ENCODE measurements at places on chromosomes 7 and 10. TPM values are rescaled to one million over a fixed set of nuclear protein-coding genes. Genes with fewer than 3 reads are reported as not detected.

DNA sequence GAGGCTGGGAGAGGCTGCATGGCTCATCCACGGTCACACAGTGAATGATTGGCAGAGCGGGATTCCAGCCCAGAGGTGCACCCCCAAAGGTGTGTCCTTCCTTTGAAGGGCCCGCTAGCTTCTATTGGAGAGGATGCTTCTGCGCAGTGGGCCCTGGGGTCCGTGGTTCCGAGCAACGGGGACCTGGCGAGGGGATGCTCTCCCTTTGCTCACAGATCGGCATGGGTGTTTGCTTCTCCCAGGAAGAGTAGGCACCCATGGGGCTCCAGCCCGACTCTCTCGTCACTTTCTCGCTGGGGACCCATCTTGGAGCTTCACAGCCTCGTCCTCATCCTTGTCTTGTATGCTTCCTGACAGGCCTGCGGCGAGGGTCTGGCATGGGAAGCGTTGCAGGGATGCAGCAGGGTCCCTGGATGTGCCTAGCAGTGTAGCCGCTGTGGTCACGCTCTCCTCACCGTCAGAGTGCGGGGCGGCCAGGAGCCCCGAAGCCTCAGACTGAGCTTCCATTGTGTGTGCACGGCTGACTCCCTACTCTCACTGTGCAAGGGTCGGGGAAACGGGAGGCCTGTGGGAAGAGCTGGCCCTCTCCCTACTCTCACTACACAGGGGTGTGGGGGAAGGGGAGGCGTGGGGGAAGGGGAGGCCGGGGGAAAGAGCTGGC, 538.5 kb upstream of the FOXK1 start:
- no peak for DNase-seq

DNA sequence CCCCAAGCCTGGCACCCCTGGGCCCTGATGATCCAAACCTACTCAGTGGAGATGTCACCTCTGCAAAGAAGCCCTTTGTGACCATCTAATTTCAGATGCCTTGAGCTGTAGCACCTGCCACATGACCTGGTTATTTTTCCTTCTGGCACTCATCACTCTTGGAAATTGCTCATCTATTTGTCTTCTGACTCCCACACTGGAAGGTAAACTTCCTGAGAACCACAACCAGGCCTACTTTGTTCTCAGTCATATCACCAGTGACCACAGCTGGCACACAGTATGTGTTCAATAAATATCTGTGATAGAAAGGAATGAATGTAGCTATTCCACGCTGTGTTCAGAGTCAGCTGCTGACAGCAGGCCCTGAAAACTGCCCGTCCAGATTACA, 97.1 kb downstream of the SH3PXD2A start:
- DNase-seq: peak; percentile 66

DNA sequence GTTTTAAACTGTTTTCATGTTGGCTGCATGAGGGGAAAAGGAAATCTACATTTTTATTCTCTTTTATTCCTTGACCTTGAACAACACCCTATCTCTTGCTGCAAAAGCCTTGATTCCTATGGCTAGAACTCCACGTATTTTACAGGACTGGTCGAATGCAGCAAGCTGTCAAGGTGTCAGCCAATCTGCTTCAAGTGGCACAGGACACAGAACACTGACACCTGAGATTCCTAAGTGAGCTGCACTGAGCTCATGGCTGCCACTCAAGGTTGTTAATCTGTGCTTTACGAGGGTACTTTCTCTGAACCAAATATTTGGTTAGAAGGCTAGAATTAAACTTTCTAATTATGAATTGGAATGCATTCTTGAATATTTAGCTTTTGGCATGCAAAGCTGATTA, 349.7 kb upstream of the COBL start:
- no peak for DNase-seq

GRCh38 chr7:139718859-139719258, 58.9 kb downstream of the HIPK2 start:
- no peak for DNase-seq

- no peak for DNase-seq
Observed at GRCh38 chr10:131445623-131446022, 134.1 kb upstream of the TCERG1L start.

DNA sequence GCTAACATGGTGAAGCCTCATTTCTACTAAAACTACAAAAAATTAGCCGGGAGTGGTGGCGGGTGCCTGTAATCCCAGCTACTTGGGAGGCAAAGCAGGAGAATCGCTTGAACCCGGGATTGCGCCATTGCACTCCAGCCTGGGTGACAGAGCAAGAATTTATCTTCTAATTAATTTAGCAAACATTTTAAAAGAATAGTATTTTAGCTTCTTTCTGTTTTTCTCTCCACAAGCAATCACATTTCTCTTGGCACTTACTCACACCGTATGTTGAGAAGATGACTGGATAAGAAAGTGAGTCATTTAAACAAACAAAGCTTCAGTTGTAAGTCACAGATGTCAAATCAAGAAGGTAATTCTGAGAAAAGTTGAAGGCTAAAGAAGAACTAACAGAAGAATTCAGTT, 264.0 kb downstream of the ARL4A start:
- DNase-seq: no peak

Gene TUBAL3
- 0.07 TPM for total RNA-seq

Gene CHN2
- 28.6 TPM for total RNA-seq

Gene GRM3
- total RNA-seq: not detected

- DNase-seq: no peak
Observed at GRCh38 chr7:94012746-94013145, 8.6 kb upstream of the BET1 start.

DNA sequence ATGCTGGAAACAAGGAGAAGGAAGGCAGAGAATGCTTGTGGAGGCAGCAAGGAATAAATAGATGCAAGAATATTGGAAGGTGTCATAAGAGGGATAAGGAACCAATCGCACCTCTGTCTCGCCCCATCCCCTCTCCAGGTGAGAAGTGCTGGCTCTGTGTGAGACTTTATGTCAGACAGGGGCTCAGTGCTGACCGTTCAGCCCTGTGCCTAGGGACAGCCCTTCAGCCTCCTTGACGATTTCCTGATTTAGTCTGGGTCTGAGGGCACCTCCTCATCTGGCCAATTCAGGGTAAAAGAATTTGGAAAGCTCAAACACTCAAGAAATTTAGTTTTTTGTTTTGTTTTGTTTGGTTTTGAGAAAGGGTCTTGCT, 54.9 kb downstream of the FAM241B start:
- DNase-seq: no peak

DNA sequence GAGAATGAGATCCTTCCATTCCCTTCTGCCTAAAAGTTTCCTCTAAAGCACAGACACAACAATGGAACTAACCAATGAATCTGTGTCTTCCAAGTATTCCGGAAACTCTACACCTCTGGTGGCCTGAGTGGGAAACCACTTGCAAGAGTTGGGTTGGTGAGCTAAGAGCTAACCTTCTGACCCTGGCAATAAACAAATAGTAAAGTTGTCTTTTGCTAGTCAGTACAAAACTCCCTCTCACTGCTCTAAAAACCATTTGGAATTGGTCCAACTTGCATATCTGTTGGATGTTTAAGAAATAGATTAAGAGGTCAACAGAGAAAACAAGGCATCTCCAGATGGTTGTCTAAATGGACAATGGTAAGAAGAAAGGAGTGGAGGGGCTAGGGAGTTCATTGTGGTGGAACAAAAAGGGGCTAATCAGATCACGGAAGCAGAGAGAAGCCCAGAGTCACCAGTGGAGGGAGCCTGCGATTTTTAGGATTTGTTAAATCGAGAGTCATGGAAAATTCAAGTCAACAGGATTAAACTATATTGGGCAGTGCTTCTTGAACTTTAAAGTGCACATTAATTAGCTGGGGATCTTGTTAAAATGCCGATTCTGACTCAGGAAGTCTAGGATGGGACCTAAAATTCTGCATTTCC, 192.3 kb downstream of the EVX1 start:
- no peak for DNase-seq

- no peak for DNase-seq
Observed at GRCh38 chr10:4691301-4691700, 134.7 kb upstream of the AKR1E2 start.

DNA sequence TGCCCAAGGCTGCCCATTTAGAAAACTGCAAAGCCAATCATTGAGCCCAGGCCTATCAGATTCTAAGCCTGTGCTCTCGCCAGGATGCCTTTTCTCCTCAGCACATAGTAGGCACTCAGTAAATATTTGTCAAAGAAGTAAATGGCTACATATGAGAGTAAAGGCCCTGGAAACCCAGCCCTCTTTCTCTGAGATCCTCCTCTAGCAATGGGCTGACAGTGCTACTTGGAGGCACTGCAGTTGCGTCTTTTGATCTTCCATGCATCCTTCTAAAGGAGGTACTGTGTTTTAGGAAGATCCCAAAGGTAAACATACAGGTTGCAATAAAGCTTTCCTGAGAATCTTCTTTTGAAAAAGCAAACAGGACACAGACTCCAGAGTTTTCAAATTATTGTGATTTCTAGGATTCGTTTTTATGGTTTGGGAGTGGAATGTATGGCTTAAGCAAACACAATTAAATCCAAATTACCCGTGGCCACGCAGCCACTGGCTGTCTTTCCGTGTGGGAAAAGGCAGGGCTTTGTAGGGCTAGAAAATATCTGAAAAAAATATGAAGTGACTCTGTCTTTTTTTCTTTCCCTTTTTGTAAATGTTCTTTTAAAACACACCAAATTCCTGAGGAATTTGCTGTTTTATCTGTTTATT, 151.3 kb upstream of the BMPER start:
- no peak for DNase-seq

DNA sequence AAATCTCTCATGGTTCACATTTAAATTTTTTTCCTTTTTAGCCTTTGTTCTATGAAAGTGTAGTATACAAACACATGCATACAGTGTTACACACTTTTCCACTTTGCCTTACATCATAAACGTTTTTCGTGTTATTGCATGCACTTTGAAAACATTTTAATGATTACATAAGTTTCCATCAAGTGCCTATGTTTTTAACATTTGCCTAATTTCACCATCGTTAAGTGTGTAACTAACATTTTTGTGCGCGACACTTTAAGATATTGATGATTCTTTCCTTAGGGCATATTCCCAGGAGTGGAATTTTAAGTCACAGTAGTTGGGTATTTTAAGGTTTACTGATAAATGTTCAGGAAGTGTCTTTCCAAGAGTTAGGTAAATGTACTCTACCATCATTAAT, 1.5 kb upstream of the FRAT2 start:
- DNase-seq: no peak

GRCh38 chr10:125136087-125136486, 24.3 kb downstream of the CTBP2 start:
- no peak for DNase-seq

DNA sequence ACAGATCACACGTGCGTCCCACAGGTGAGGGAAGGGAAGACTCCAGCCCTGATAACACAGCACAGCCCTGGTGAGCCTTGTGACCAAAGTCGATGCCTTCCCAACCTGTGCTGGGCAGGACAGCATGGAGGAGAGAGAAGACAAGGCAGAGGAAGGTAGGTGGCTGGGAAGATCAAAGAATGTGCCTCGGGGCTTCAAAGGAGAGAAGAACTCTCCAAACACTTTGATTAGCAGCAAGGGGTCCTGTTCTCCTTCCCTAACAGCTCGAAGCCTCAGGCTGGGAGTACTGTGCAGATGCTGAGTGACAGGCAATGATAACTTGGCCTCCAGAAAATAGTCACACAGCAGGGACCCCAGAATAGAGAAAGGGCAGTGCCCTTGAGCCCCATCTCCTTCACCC, 288.5 kb downstream of the TCERG1L start:
- DNase-seq: no peak

Gene PIK3AP1
- total RNA-seq: 18.5 TPM

Gene NPY4R2
- total RNA-seq: not detected

GRCh38 chr7:98956469-98956868, 78.1 kb downstream of the TRRAP start:
- no peak for DNase-seq

DNA sequence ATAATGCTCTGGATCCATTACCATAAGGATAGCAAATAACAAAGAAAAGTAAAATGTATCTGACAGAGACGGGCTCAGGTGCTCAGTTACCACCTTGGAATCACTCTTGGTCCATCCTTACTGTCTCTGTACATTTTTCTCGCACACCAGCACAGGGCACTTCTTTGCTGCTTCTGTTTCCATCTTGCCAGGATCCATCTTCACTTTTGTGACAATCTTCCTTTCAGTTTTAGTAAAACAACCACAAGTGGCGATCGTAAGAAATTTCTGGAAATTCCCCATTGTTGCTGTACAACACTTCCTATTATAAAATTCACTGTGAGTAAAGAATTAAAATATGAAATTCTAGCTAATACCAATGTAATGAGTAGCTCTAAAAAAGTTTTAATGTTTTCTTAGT, 695.5 kb downstream of the GRM8 start:
- no peak for DNase-seq

Gene VSTM4
- total RNA-seq: not detected

Gene NANOS1
- total RNA-seq: 1.7 TPM

Gene RNF133
- total RNA-seq: 1.00 TPM

DNA sequence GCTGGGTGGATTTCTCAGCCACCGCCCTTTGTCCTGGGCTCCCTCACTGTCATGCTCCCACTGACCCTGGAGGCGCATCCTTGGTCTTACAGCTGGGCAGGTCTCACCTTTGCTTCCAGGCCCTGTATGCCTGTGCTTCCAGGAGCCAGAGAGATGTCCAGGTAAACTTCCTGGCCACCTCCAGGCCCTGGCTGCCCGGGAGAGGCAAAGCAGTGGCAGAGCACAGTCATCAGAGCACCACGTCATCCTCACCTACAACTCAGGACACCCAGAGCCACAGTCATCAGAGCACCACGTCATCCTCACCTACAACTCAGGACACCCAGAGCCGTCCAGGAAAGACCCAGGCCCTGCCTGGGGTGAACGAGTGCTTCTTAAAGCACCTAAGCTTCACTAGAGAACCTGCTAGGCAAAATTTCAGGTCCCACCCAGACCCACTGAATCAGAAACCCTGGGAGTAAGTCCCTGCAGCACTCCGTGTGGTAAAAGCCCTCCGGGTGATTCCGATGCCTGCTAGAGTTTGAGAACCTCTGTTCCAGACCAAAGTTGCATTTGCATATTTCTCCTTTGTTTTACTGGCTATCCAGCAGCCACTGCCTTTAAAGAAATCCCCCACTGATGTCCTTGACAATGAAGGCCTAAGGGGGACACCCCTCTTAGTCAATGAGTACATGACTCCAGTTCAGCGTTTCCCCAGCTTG, 62.3 kb downstream of the DLG5 start:
- DNase-seq: no peak

Gene OR13A1
- total RNA-seq: not detected

- DNase-seq: no peak
Observed at GRCh38 chr10:96949039-96949683, 117.1 kb downstream of the LCOR start.

DNA sequence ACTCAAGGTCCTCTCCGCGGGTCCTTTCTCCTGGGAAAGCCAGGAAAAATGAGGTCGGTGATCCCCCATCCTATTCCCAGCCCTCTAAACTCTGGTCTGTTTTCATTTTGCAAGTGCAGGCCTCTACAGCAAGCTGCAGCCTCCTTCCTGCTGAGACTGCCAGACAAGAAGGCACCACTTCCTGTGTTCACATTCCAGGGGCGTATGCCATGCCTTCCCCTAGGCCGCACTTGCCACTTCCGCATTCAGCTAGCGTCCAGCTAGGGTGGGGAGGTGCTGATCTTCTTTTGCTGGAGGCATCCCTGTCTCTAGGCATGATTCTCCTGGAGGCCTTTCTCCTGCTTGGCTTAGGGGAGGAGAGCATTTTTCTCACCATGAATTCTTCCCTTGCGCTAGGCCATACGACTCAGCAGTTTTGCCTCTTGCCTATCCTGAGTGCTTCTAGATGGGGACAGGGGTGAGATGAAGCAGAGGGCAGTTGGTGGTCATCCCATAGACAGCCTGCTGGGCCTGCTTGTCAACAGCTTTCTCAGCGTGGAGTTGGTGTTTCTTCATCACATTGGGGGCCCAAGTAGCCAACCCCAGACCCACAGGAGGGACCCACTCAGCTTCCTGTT, 328.9 kb downstream of the RPS24 start:
- no peak for DNase-seq

- DNase-seq: no peak
Observed at GRCh38 chr10:122265896-122266295, 5.2 kb upstream of the BTBD16 start.

Gene UNCX
- not detected for total RNA-seq
